ENCODE measurements at places on chromosomes 1 and 21. TPM values are rescaled to one million over a fixed set of nuclear protein-coding genes. Genes with fewer than 3 reads are reported as not detected.

- H3K4me1 ChIP-seq: peaks cover 18% of the 10 kb centered on the region
- no peak overlapping the region for H3K4me3 ChIP-seq
These were observed 103.9 kb downstream of the CASZ1 start for GRCh38 chr1:10692401-10693021.

DNA sequence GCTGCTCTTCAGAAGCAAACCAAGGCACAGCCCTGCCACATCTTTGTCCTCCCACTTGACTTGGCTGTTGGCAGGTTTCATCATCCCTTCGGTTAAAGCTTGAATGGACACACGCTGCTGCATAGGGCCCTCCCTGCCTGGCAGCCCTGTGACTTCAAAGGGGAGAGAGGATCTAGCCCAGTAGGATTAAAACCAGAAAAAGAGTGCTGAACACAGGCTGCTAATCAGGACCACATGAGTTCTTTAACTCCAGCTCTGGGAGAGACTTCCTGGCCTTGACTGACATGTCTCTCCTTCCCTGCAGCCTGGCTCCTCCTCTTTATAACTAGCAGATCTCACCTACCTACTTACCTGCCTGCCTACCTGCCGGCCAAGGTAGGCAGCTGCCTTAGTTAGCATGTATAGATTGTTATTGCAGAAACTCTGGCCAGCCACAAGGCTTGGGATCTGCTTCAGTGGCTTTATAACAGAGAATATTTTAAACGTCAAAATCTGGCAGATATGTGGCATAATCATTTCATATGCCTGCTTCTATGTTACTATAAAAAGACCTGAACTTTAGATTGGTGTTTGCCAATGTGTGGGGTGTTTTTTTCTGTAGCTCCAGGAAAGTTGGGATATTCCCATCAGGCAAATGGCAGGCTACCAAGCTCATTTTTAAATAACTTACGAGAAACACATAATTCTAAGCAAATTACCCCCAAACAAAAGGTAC lies 49.4 kb downstream of the ERG start:
- no peaks in the 10 kb centered on the region for H3K36me3 ChIP-seq
- H3K27ac ChIP-seq: no peak overlapping the region
- no peaks in the 10 kb centered on the region for H3K4me1 ChIP-seq
- H3K27me3 ChIP-seq: 0 out of 2 replicates have a peak, but pooled peaks cover 12% of the 10 kb centered on the region
- H3K4me3 ChIP-seq: no peak overlapping the region

DNA sequence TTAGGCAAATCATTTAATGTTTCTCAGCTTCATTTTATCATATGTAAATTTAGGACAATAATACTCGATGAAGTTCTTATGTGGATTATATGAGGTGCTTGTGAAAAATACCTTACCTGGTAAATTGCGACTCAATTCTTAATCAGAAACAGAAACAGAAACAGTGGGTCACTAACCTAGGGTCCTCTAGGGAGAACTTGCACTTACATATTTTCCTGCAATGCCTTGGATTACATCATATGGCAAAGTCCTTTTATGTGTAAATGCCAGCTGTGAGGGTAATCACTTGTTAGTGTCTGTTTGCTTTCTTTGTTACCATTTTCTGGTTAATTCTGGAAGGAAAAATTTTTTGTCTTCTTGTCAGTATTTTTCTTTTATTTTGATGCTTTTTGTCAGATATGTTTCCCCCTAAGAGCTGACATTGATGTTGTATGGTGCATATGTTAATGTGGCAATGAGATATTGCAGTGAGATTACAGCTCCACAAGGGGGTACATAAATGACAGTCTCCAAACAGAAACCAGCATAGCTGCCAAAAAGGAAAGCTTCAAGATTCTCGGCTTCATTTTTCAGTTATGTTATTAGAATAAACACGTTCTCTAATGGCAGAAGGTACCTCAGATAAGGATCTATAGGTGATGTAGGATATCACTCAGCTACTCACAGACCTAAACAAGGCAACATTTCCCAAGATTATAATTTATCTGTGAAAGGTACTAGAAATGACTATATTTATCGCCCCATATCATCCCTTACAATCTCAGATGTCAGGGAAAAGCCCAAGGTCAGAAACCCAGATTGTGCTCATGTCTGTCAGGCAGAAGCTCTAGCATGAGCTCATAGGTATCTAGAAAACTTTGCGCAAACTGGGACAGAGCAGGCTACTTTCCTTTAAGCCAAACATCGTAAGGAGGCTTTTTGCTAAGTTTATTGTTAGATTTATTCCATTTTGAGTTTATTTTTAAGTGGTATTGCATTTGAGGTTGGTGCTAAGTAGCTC lies 119.9 kb downstream of the FASLG start:
- H3K27ac ChIP-seq: no peak overlapping the region
- DNase-seq: no peak
- H3K36me3 ChIP-seq: no peaks in the 10 kb centered on the region
- no peaks in the 10 kb centered on the region for H3K27me3 ChIP-seq
- H3K4me1 ChIP-seq: no peaks in the 10 kb centered on the region
- no peak overlapping the region for H3K4me3 ChIP-seq

DNA sequence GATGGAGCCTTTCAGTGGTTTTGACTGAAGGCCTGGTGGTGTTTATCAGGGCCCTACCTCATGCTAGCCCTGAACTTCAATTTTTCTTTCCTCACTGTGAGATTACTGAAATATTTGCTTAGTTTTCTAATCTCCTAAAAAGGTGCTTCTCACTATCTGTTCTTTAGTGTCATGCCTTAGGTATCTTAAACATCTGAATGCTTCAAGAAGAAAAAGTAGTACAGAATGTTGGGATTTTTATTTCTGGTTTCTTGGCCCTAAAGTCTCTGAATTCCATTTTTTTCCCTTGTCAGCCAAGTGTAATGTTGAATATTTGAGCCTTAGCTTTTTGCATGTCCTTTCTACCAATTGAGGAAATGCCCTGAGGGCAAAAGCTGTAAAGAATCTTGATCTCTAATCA lies 47.9 kb upstream of the PRKACB start:
- no peak for DNase-seq
- H3K27ac ChIP-seq: no peak overlapping the region
- no peaks in the 10 kb centered on the region for H3K27me3 ChIP-seq

GRCh38 chr1:215004121-215004827 lies 78.3 kb upstream of the KCNK2 start:
- H3K4me1 ChIP-seq: no peaks in the 10 kb centered on the region
- H3K36me3 ChIP-seq: no peaks in the 10 kb centered on the region
- DNase-seq: no peak
- no peak overlapping the region for H3K27ac ChIP-seq
- no peaks in the 10 kb centered on the region for H3K27me3 ChIP-seq

DNA sequence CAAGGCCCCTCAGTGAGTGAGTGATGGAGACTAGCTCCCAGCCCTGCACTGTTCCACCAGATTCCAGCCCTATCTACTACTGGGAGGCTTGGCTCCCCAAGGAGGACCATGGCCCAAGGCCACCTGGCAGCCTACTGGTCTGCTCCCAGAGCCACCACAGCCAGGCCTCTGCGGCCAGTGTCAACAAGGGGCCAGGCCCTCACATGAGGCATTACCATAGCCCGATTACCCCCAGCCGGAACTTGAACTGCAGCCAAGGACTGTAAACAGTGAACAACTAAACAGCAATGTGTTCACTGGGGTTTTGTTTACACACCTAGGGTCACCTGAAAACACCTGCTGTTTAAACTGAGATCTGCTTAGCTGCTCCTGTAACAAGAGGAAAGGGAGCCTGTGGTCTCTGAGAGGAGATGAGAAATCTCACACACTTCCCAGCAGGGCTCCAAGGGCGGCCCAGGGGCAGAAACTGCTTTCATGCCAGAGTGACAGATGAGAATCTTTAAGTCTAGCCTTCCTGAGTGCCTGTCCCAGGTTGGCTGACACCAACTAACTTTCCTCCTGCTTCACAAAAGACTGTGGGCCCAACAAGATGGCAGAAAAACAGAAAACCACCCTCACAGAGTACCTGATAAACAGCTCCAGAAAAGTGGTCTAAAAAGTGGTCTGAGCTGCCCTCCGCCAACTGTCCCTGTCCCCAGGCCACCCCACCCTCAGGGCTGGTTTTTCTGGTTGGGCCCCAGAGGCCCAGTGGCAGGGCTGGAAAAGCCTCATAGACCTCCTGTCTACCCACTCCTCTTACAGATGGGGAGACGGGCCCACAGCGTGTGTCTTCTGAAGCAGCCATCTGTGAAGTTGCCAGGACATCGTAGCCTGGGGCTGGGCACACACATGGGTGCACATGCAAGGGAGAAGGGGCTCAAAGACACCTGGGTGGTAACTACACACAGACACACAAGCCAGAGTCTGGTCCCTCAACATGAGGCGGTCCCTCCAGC lies 28.8 kb downstream of the MEF2D start:
- peak; percentile 90 for DNase-seq
- H3K27me3 ChIP-seq: no peaks in the 10 kb centered on the region
- peak overlapping the region; percentile 22 for H3K4me3 ChIP-seq
- H3K27ac ChIP-seq: peak overlapping the region; percentile 87

DNA sequence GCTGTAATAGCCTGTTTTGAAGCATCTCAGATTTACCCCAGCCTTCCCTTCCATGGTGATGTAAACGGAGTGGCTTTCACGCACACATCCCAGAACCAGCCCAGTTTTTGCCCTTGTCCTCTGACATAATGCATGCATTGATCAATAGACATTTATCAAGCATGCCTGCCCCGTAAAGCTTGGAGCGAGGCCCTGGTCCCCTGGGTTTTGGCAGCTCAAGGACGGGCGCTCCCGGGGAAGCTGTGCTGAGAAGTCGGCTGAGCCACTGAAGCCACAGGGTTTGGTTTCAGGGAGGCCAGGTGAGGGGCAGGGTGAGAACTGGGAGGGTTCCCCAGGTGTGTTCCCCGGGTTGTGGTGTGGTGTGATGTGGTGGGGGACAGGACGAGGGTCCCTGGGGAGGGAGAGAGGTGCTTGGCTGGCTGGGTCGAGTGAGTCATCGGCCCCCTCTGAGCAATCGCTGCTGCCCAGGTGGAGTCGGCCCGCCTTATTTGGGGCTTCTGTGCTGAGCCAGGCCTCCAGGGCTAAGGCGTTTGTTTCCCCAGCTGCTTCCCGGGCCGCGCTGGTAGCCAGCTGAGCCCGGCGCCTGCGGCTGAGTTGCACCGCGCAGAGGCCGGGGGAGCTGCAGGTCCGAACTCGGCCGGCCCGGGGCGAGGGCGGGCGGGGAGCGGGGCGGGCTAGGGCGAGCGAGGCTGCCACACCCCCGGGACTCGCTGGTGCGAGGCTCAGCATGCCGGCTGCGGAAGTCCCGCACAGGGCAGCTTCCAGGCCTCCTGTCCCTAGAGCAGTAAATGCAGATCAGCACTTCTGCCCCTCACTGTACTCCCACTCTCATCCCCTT lies 23.6 kb downstream of the ATP2B4 start:
- H3K4me3 ChIP-seq: peak overlapping the region; percentile 45
- H3K27me3 ChIP-seq: no peaks in the 10 kb centered on the region
- DNase-seq: peak; percentile 71
- peak overlapping the region; percentile 36 for H3K27ac ChIP-seq
- H3K36me3 ChIP-seq: no peaks in the 10 kb centered on the region

GRCh38 chr1:58764294-58764978 lies 19.4 kb downstream of the JUN start:
- H3K36me3 ChIP-seq: no peaks in the 10 kb centered on the region
- no peak overlapping the region for H3K4me3 ChIP-seq
- no peak for DNase-seq
- no peaks in the 10 kb centered on the region for H3K27me3 ChIP-seq
- H3K4me1 ChIP-seq: peaks cover 21% of the 10 kb centered on the region

DNA sequence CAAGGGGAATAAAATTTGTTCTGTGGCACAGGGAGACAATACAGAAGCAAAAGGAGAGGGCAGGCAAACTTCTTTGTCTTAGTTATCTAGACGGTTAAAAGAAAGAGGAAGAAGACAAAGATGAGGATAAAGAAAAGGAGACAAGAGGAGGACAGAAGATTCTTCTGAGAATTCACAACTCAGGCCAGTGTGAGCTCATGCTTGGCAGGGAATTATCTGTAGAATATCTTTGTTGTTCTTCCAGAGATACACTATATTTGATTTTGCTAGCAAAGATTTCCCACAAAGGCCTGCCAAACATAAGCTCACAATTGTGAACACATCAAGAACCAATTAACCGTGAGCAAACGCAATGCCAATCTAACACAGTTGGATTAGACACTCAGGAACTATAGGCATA lies 21.4 kb downstream of the SLC16A1 start:
- no peak overlapping the region for H3K4me3 ChIP-seq
- H3K27me3 ChIP-seq: no peaks in the 10 kb centered on the region
- H3K27ac ChIP-seq: peak overlapping the region; percentile 93
- H3K4me1 ChIP-seq: peaks cover 50% of the 10 kb centered on the region

DNA sequence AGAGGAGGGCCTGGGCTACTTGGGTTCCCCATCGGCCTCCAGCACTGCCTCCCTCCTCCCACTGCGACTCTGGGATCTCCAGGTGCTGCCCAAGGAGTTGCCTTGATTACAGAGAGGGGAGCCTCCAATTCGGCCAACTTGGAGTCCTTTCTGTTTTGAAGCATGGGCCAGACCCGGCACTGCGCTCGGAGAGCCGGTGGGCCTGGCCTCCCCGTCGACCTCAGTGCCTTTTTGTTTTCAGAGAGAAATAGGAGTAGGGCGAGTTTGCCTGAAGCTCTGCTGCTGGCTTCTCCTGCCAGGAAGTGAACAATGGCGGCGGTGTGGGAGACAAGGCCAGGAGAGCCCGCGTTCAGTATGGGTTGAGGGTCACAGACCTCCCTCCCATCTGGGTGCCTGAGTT lies 24.4 kb downstream of the EIF2D start:
- H3K4me3 ChIP-seq: no peak overlapping the region
- H3K36me3 ChIP-seq: 0 out of 2 replicates have a peak, but pooled peaks cover 6% of the 10 kb centered on the region
- DNase-seq: no peak
- H3K4me1 ChIP-seq: peaks cover 35% of the 10 kb centered on the region
- H3K27me3 ChIP-seq: no peaks in the 10 kb centered on the region

DNA sequence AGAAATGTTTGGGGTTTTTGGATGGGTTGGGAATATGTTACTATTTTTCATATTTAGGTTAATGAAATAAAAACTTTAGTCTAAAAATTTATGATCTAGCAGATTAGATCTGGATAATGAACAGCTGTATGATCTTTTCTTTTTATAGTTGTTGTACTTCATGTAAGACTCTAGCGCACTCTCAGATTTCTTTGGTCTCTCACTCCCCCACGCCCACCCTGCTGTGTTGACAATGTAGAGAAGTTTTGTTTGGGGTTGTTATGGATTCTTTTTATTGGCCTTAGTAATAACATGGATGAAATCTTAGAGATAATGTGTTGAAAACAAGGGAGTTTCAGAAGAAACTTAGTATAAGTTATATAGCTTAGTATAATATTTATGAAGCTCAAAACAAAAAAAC lies 5.5 kb downstream of the KLF18 start:
- no peak for DNase-seq
- no peaks in the 10 kb centered on the region for H3K27me3 ChIP-seq
- no peak overlapping the region for H3K4me3 ChIP-seq

RUNX3 gene
- total RNA-seq: not detected

FRRS1 gene
- 4.1 TPM for total RNA-seq

VAV3 gene
- total RNA-seq: 1.7 TPM

PCAT6 gene
- total RNA-seq: 3.6 TPM

NFASC gene
- total RNA-seq: not detected

All from PC-9 (cell line).